Stimulated activated CD4-positive, alpha-beta T cell treated with anti-CD3 and anti-CD28 coated beads, Interleukin-15, amount 100 ng/mL, for 1 hour (primary cell): ENCODE measurements at places on chromosomes 3 and 15.

DNA sequence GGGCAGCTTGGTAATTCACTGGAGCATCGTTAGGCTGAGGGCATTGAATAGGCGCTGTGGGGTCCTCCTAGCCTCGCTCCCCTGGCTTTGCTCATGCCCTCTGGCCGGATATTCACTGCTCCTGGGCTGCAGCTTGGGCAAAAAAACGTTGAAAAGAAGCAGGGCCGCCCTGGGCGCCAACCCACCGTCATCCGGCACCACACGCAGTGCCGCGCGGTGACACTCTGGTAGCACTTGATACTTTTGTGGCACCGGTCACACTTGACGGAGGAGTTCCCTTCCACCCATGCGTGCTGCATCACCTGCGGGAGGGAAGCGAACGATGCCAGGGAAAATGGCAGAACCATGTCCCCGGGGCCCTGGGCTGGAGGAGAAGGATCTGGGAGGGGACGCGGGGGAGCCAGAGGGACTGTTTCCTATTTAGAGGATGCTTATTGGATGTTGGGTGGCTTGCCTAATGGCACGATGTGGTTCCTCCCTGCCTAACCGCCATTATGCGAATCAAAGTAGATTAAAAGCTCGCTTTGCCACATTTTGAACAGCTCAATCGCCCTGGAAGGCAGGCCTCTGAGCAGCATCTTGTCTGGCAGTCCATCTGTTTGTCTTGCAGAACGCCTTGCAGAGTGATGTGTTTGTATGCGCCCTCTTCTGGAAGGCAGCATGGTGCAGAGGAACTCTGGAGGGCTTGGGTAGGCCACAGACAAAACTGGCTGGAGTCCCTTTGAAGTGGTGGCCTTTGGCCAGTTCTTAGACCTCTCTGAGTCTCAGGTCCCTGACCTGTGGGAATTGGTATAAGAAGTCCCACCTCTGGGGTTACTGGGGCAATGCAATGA is 93.2 kb downstream of the DGKG start:
- no peak for DNase-seq

- DNase-seq, result no peak
These were observed 1417.0 kb upstream of the ALCAM start for GRCh38 chr3:103949693-103950092.

- no peak for DNase-seq
These were observed 69.3 kb upstream of the SOX14 start for GRCh38 chr3:137694836-137695235.

GRCh38 chr15:51425517-51426040 is 84.1 kb downstream of the GLDN start:
- DNase-seq, result no peak

DNA sequence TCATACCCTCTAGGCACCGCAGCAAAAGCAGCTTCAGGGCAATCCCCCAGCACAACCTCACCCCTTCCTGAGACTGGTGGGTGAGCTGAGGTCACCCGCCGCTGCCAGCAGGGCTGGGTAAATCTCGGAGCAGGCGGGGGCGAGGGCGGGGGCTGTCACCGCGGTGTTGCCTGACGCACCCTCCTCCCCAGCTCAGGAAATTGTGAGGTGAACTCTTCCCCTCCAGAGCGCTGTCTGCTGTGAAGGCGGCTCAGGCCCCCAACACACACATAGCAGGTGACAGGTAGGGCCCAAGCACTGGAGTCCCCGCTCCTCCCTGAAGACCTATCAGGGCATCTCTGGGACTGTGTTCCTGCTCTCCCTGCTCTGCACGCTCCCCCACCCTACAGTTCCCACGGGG is 30.2 kb upstream of the FURIN start:
- peak; percentile 78 for DNase-seq

- no peak for DNase-seq
These were observed 236.7 kb downstream of the ADAMTSL3 start for GRCh38 chr15:83890587-83890986.

DNA sequence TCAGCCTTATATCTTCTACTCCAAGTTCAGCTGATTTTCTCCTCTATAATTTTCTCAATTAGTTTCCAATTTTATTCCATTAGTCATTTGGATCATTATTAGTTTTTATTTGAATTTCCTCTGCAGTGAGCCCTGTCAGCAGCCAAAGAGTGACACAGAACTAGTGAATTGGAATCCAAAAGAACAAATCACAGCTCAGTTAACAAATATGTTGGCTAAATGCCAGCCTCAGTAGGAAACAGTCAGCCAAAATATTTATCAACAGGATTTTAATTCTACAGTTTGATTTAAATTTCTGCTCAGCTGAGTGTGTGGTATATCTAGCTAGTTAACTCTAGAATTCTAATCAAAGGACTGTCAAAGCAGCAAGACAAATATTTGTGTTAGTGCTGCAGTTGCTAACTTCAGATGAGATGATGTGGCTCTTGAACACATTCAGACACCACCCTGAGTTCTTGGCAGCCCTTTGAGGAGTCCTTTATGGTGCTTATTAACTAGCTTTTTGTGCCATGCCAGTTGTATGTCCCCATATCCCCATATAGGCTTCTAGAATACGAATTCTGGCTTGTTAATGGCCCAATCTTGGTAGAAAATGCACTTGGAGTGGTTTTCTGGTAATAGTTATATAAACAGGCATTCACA is 194.5 kb downstream of the CPNE4 start:
- no peak for DNase-seq

- no peak for DNase-seq
These were observed 101.5 kb upstream of the CRBN start for GRCh38 chr3:3281024-3281423.

DNA sequence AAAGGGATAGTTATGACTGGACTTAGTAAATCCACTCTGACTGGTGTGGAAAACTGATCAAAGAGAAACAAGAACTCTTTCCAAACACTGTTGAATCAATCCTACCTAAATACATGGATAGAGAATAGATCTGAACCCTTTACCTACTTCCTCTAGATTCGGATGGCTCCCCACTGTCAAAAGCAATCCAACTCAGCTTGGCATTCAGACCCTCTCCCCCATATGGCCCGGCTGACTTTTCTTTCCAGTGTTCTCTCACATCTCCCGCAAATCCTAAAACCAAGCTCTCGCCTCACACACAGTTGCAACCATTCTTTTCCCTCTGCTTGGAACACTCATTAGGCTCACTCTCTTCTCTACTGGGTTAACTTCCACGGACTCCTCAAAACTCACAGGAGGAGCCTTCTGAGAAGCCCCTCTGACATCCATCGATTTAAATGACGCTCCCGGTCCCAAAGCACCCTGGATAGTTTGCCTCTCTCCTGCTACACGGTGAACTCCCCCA is 639 bp downstream of the SPICE1 start:
- DNase-seq, result no peak

GRCh38 chr3:160607826-160608225 is 42.5 kb upstream of the KPNA4 start:
- DNase-seq, result no peak

GRCh38 chr3:169827712-169828111 is 15.0 kb upstream of the LRRC34 start:
- DNase-seq, result no peak

DNA sequence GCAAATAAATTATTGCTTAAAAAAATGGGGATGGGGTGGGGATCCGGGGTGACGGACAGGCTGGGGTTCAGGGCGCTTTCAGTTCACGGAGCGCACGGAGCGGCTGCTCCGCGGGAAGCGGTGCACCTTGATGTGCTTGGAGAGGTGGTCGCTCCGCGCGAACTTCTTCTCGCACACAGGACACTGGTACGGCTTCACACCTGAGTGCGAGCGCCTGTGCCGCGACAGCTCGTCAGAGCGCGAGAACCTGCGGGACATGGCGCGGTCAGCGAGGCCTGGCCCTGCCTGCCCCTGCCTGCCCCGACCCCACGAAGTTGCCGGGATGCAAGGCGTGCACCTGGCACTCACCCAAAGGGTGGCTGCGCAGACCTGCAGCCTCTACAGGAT is 13.6 kb downstream of the KLF15 start:
- no peak for DNase-seq

- no peak for DNase-seq
These were observed 12.0 kb downstream of the ARIH1 start for GRCh38 chr15:72486144-72486543.

DNA sequence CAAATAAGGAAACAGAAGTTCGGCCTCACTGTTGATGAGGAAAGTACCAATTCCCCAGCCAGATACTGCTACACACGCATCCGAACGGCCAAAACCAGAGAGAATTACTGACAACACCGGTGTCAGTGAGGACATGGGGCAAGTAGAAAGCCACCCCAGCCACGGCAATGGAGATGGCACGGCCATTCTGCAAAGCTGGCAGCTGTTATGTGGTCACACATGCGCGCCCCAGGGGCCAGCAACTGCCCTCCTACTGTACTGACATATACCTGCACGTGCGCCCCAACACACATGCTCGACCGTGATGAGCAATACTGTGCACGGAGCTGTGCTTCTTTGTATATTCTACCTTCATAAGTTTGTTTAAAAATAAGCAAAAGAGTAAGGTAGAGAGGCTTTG is 217.4 kb downstream of the ADAMTS17 start:
- no peak for DNase-seq

DNA sequence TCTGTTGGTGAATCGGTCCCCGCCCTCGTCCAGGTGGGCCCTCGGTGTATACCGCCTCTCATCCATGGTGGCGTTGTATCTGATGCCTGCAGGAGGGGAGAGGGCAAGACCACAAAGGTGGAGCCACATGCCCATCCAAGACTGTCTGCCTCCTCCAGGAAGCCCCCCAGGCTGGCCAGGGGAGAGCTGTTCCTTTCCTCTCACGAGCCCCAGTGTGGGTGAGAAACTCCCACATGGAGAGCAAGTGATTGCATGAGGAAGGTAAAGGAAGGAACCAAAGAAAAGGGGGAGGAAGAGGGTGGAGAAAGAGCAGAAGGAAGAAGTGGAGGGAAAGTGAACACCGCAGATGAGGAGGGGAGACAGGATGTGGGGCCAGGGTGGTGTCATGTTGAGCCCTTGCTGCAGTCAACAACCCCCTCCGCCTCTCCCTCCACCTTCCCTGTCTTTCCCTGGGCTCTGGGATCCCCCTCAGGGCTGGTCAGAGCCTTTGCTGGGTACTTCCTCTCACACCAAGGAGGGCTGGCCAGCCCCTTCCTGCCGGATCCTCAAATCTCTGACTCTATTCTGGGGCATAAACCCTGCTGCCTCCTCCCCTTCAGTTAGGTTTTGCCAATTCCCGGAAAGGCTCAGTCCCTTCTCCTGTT is 49.3 kb downstream of the FEM1B start:
- DNase-seq, result no peak

GRCh38 chr3:123817413-123817812 is 66.7 kb downstream of the MYLK start:
- no peak for DNase-seq

GRCh38 chr3:43074901-43075689 is 30.8 kb downstream of the POMGNT2 start:
- no peak for DNase-seq

DNA sequence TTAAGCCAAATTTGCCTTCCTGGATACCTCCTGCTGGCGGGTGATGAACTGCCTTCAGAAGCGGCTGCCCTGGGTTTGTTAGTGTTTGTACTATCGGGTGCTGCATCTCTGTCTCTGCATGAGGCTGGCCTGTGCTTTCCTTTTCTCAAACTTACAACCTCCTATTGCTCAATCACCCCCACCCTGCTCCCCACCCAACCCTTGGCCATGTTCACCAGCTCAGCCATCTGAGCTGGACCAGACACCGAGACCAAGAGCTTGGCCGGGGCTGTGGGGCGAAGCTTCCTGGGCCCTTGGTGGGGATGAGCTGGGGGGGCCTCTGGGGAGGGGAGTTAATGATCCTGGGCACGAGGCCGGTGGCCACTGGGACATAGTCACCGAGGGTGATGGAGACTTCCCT is 16.8 kb upstream of the FBLN2 start:
- DNase-seq, result no peak

DNA sequence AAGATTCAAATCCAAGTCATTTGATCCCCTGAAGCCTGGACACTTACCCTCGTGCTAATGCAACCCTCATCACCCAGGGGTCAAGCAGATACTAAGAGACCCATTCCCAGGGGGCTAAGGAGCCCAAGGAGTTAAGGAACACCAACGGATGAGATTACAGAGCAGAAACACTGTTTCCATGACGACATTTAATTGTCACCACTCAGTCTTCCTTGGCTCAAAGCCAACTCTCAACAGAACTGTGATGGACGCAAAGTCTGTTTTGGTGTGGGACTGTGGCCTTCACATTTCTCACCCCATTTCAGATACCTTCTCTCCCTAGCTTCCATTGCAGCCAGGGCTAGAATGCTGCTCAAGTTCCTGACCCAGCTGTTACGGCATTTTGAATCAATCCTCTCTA is 383.5 kb upstream of the WNT5A start:
- no peak for DNase-seq

DNA sequence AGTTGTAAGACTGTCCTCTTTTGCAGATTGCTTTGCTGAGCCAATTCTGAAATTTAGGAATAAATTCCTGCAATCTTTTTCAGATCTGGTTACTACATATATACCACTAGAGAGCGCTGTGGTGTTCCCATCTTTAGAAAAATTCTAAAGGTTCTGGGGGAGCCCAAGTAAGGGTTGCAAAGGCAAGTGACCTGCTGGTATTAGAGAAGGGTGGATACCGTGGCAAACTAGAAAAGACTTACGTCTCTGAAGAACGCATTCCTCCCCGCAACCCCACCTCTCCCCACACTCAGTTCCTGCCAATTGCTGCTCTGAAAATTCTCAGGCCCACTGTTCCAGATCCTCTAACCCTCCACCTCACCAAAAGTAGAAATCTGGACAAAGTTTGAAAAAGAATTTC is 48.5 kb downstream of the EFHB start:
- no peak for DNase-seq

GRCh38 chr15:65101891-65102708 is 12.9 kb downstream of the UBAP1L start:
- no peak for DNase-seq
